ENCODE measurements at places on chromosomes 7 and 10. TPM values are rescaled to one million over a fixed set of nuclear protein-coding genes. Genes with fewer than 3 reads are reported as not detected.

GRCh38 chr7:80026766-80027165 is 107.9 kb upstream of the GNAI1 start:
- no peak for DNase-seq

- DNase-seq: no peak
Observed at GRCh38 chr10:30116041-30116491, 56.7 kb upstream of the JCAD start.

GRCh38 chr7:55026086-55026790 is 7.4 kb downstream of the EGFR start:
- no peak for DNase-seq

DNA sequence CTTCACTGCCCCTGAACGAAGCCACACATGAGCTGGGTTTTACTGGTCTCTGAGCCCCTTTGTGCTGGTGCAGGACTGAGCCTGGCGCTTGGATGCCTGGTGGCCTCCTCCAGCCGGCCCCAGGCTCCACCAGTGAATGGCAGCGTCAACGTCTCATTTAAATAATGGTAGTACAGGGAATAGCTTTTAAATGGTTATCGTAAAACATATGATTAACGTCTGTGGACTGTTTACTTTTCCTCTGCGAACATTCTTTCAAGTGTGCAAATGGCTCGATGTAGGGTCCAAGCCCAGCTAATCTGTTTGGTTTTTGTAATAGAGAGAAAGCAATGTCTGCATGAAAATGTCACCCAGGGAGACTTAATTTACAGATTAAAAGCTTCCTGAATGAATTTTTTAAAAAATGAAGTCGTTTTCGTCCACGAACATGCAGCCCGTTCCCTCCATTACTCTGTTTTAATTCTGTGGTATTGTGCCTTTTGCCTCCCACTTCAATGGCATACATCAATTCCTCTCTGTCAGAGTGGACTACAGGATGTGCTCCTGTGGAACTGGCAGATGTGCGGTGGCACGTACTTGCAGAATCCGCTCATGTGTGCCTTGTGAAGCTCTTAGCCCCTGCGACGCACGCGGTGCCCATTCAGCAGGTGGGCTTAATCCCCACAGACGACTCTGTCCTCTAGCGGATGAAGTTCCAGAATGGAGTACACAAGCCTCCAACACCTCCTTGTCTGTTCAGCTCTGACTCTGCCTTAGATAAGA is 192.7 kb downstream of the TCF7L2 start:
- no peak for DNase-seq

- no peak for DNase-seq
Observed at GRCh38 chr10:87552248-87552929, 47.7 kb downstream of the MINPP1 start.

GRCh38 chr10:91590142-91590903 is 42.5 kb downstream of the PPP1R3C start:
- no peak for DNase-seq

GRCh38 chr7:15862781-15863165 is 176.3 kb upstream of the MEOX2 start:
- DNase-seq: no peak

DNA sequence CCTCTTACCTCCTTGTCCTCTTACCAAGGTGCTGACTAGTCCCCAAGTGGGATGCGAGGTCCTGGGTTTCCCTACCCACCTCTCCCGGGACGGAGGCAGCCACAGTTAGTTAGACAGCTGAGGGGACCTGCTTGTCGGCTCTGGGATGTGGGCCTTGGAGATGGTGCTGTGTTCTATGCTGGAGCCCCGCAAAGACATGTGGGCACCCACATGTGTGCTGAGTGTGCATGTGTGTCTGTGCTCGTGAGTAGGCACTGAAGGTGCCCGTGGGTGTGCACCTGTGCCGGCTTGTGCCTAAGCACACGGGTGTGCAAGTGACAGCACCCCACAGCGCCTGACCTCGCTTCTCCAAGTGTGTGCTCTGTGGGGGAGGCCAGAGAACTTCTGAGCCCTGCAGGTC is 62.2 kb downstream of the NEURL1 start:
- DNase-seq: no peak

GRCh38 chr7:15228831-15229230 is 326.3 kb upstream of the DGKB start:
- no peak for DNase-seq

DNA sequence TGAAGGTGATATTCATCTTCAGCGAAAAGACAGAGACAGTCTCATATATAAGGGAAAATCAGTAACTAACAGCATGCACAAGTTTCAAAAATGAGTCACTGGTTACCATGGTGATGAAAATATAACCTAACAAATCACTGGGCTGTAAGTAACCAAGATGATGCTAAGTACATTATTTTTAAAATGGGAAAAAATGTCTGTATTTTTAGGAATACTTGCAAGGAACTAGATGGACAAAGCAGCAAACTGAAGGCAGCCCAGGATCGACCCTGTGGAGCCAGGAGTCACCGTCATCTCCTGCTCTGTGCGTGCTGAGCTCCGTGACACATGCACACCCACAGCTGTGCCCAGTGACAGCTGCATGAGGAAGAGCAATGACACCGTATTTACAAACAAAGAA is 137.3 kb downstream of the ELMO1 start:
- no peak for DNase-seq

- DNase-seq: no peak
Observed at GRCh38 chr10:119541046-119541445, 1.5 kb downstream of the RGS10 start.

GRCh38 chr10:110865809-110866482 is 5.8 kb upstream of the PDCD4 start:
- DNase-seq: no peak

GRCh38 chr10:72691863-72692743 is at the start of gene MCU:
Gene MCU, plus strand, starts transcription at chr10:72692143. Its CDS starts 9 bp downstream, at chr10:72692152.
- DNase-seq: peak; percentile 88

- no peak for DNase-seq
Observed at GRCh38 chr7:17234030-17234397, 64.4 kb upstream of the AHR start.

DNA sequence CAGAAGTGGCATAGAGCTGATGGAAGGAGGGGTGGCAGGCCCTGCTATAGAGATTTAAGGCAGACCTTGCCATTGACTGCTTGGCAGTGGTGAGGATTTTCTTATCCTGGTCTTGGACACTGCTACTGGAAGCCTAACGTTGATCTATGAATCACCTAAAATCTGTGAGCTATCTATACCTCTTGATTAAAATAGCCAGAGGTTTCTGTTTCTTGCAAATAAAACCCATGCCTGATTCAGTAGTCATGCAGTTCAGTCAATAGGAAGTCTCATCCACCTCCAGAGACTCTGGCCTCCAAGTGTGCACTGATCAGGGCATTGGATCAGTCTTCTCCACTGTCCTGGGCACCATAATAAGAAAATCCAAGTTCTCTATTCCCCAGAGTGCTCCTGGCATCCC is 286.5 kb downstream of the PTEN start:
- no peak for DNase-seq

DNA sequence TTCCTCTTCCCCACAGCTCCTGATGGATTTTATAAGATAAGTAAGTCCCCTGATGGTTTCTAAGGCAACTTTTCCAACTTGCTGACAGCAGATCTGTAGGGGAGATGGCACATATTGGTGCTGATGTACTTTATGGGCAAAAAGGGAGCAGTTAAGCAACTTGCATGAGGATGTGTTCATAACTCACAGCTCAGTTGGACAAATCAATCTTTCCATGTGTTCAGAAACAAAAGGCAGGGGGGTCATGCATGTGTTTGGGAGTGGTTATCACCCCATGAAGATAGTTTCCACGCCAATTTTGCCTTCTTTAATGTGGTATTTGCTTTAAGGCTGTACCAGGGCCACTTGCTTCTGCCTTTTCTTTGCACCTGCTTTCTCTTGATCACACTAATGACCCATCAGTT is 6.1 kb downstream of the RBM20 start:
- no peak for DNase-seq

DNA sequence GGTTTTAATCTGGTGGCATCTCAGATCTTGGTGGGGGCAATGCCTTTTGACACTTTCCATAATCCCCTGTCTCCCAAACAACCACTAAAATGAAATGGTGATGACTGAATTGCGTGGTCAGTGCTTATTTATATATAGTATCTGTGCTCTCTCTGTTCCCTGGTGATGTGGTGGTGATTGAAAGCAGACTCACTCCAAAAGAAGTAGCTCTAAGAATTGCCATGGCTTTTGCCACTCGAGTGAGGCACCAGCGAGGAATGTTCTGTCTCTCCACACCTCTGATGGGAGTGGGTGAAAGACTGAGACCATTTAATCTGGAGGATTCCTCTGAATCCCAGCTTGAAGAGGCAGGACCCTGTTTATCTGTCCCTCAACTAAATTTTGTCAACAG is 2.8 kb downstream of the DUSP5 start:
- no peak for DNase-seq

DNA sequence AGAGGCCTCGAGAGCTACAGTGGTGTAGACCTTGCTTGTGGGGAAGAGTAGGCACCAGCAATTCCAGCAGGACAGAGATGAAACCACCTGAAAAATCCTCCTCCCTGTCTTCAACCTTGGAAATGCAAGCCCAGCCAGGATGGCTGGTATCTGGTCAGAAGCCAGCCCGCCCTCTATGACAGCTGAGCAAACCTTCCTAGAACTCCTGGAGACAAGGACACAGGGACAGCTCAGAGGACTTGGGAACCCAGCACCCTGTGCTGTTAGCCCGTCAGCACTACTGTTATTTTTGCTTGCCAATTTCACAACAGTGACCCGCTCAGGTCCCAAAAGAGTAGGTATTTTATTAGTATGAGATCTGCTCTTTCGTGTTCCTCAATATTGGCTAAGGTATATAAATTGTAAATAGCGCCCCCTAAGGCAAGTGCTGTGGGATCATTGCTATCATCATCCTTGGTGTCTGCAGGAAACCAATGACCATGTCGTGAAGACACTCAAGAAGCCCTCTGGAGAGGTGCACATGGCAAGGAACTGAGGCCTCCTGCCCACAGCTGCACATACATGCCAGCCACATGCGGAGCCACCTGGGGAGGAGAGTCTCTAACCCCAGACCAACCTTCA is 156.5 kb upstream of the CHST15 start:
- DNase-seq: no peak

DNA sequence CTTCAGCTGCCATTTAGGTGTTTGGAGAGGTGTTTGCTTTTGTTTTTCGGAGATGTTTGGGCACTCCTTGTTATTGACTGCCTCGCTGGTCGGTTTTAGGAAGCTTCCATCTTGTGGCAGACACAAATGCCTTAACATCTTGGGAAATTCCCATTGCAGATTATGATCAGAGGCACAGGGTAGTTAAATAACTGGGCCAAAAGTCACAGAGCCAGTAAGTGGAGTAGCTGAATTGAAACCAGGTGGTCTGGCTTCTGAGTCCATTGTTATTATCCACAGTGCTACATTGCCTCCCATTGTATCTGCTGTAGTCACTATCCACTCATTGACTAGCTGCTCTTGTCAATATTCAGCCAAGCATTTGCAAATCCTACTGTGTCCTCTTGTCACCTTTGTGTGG is 138.2 kb upstream of the PLPP4 start:
- no peak for DNase-seq

GRCh38 chr10:73614720-73615119 is 23.6 kb upstream of the USP54 start:
- DNase-seq: no peak

- DNase-seq: no peak
Observed at GRCh38 chr10:90930971-90931871, 10.3 kb upstream of the ANKRD1 start.

DNA sequence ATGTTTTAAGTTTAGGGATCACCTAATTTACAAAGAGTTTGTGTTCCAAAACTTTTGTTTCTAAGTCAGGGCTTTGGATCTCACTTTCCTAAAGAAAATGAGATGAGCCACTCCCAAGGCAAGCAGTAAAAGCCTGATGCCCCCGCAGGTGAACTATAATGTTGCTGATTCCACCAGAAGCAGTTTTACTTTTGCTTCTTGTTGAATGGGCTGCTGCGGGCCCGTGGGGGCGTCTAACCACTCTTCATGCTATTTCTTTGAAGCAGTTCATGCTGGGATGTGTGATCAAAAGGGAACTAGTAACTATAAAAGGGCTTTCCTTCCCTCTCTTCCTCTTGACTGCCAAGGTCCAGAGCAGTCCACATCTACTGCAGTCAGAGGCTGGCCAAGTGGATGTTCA is 118.7 kb upstream of the NEBL start:
- no peak for DNase-seq

GRCh38 chr10:79230328-79230830 is 116.9 kb upstream of the PPIF start:
- no peak for DNase-seq

- no peak for DNase-seq
Observed at GRCh38 chr7:123770378-123770777, 21.6 kb upstream of the WASL start.

DNA sequence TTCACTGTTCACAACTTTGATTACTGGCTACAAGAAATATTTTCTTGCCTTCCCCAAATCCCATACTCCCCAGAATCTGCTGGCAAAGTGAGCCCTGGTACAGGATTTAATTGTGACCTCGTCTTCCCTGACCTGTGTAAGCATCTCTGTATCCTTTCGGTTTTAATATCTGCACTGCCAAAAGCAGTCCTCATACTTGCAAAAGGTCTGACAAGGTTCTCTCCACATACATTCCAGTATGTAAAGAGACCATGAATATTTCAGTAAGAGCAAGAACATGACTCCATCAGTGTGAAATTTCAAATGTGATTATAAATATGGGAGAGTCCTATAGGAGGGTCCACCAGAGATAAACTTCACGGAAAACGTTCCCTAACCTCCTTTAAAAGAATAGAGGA is 134.0 kb upstream of the TCF7L2 start:
- DNase-seq: no peak

GRCh38 chr7:30815951-30816644 is 44.9 kb downstream of the MINDY4 start:
- no peak for DNase-seq

GRCh38 chr7:158783595-158783994 is 45.7 kb downstream of the ESYT2 start:
- no peak for DNase-seq

GRCh38 chr7:28270536-28270935 is 89.9 kb upstream of the JAZF1 start:
- no peak for DNase-seq

GRCh38 chr7:94350734-94351133 is 44.0 kb upstream of the COL1A2 start:
- no peak for DNase-seq

Gene SFXN2
- total RNA-seq: 4.1 TPM

Gene CLDN15
- 2.9 TPM for total RNA-seq

Gene TRIM74
- not detected for total RNA-seq

Gene NRG3
- total RNA-seq: 12.2 TPM

Gene CTAGE4
- total RNA-seq: 0.41 TPM

Gene ANKRD22
- under 0.01 TPM for total RNA-seq

Gene RAB19
- total RNA-seq: not detected

Gene SFRP5
- 1.6 TPM for total RNA-seq

Gene ADAM12
- 2.9 TPM for total RNA-seq

Gene GNGT1
- not detected for total RNA-seq

Gene TRPV5
- not detected for total RNA-seq

Gene MRLN
- not detected for total RNA-seq

Gene IKZF5
- total RNA-seq: 9.8 TPM

Gene KLF14
- not detected for total RNA-seq

Gene UCN3
- not detected for total RNA-seq

Gene LOXL4
- not detected for total RNA-seq

Gene ASB4
- under 0.01 TPM for total RNA-seq

Gene SMKR1
- 3.7 TPM for total RNA-seq

Gene GPRIN2
- total RNA-seq: 18.8 TPM

Gene PLXDC2
- total RNA-seq: 10.6 TPM

Gene ADRB1
- total RNA-seq: 3.3 TPM

Gene GHRHR
- total RNA-seq: not detected

Gene SPOCK2
- 26.9 TPM for total RNA-seq

Gene VAX1
- 1.2 TPM for total RNA-seq

Gene HOXA13
- total RNA-seq: not detected

Gene MYH16
- total RNA-seq: not detected

Gene IGFBP3
- 6.1 TPM for total RNA-seq

Gene GRID2IP
- 0.41 TPM for total RNA-seq

Gene GSTO2
- 2.4 TPM for total RNA-seq

Data from frontal cortex (tissue), 4 donors.